NCI-H2081 (cell line): ENCODE measurements at places on chromosomes 5 and 9.

- peak; percentile 67 for DNase-seq
Measured at GRCh38 chr5:154358516-154359220, 87.1 kb upstream of the SAP30L start.

GRCh38 chr5:168268949-168269936 lies 22.2 kb upstream of the WWC1 start:
- DNase-seq, result peak; percentile 95

GRCh38 chr9:121226175-121226574 lies 24.5 kb upstream of the RAB14 start:
- DNase-seq, result no peak

- DNase-seq, result peak; percentile 32
Measured at GRCh38 chr5:10233505-10233904, 16.2 kb downstream of the ATPSCKMT start.

DNA sequence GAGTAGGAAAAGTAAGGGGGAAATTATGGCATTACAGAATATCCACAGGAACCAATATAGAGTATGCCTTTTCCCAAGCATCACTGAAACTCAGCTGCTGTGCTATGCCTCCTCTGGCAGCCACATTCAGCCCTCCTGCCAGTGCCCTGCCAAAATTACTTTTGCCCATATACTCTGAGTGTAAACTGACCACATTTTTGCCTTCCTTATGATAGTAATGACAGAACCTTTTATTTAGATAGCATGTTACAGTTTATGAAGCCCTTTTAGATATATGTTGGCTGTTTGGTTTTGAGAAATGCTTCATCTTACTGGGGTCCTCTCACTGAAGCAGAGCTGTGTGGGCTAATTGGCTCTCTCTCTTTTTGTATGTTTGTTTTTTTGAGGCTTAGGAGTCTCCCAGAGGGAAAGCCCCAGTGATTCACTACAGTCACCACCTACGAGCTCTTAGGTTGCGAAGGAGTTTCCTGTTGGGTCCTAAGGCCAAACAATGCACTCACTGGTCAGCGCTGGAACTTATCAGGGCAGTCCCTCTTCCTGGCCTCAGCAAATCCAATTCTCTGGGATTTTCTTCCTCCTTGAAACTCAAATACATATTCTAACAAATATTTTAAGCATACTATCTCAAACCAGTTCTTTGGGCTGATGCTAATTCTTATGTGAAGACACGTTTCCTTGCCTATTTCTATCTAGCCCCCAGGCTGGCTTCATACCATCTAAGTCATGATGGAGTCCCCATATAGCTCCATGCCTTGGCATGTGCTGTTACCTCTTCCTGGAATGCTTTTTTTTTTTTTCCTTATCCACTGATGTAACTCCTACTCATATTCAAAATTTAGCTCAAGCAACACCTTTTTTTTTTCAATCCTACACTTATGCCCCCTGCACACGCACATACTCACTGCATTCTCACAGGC lies 3.7 kb downstream of the PHF24 start:
- no peak for DNase-seq

- no peak for DNase-seq
Measured at GRCh38 chr5:91386120-91386519, 3.0 kb upstream of the ARRDC3 start.

DNA sequence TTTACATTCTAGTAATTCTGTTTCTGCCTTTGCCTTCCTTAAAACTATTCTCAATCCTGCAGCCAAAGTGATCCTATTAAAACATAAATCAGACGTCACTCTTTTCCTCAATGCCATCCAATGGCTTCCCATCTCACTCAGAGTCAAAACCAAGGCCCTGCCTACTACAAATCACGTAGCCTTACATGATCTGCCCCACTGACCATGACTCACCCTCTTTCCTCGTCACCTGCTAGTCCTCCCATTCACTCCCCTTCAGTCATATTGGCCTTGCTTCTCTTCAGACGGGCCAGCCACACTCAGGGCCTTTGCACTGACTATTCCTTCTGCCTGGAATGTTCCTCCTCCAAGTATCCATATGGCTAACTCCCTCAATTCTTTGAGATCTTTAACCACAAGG lies 39.0 kb upstream of the DMXL1 start:
- no peak for DNase-seq
